ENCODE measurements at places on chromosomes 3 and 15.

- DNase-seq = no peak
Observed at GRCh38 chr15:101110681-101111569, 140.9 kb downstream of the CHSY1 start.

- no peak for DNase-seq
Observed at GRCh38 chr3:11826628-11827265, 19.9 kb downstream of the TAMM41 start.

DNA sequence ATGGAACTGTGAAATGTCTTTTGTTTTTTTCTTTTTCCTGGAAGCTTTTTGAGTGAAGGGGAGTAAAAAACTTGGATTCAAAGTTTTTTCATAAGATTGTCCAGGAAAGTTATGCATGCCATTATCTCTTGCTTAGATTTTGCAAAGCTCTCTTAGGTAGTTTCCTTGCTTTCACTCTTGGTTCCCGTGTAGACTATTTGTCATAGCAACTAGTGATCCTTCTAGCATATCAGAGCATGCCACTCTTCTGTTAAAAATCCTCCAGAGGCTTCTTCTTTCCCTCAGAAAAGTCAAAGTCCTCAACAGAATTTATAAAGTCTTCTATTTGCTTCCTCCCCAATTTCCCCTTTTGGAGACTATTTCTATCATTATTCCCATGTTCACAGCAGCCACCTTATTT, 21.1 kb downstream of the GTF2E1 start:
- DNase-seq = no peak

GRCh38 chr3:155217591-155217990, 75.9 kb downstream of the STRIT1 start:
- DNase-seq = peak; percentile 32

DNA sequence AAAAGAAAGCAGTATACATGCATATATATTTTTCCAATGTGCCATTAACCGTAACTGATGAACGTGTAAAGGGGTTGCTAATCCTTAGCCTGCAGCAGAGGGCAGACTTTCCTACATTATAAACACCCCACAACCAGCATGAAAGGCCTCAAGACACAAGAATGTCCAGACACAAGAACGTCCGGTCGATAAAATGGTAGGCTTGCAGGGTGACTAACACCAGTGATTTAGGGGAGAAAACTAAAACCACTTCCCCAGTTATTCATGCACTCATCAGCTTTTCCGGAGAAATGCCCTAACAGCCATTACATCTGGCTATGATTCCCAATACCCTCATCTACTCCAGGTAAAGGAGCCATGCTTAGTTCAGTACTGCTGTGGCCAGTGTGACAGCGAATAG, 57.4 kb downstream of the LRTM1 start:
- DNase-seq = peak; percentile 97

GRCh38 chr3:115077501-115078250, 69.4 kb downstream of the ZBTB20 start:
- DNase-seq = no peak

- DNase-seq = peak; percentile 99
Observed at GRCh38 chr15:85047271-85047948, 65.8 kb downstream of the PDE8A start.

DNA sequence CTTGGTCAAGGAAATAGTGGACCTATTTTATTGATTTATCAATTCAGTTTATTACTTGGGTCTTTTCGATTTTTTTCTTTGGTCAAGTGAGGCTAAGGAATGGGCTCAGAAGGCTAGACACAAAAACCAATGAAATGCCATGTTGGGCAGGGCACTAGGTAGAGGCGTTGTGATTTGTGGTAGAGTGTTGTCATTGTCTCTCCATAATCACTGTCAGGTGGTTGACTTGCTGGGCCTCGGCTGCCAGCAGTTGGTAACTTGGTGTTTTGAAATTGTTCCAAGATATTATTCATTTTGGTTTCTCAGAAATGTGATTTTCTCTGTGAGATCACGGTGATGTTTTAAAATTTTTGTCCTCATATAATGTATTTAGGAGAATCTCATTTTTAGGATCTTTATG, 173.6 kb downstream of the KLHL25 start:
- DNase-seq = no peak

DNA sequence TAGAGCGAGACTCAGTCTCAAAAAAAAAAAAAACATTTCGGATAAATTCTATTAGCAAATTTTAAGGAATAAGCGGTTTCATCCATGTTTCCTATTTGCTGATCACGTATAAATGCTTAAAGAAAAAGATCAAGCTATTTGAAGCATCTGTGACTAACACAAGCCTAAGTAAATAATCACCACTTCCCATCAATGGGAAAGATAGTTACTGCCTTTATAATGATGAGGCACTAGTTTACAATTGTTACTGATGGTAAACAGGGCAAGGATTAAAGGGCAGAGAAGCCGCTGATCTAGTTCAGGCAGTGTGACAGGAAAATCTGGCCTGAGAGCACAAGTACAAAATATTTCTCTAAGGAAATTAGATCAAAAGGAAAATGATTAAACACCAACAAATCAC, 13.7 kb downstream of the CLPX start:
- DNase-seq = no peak

- no peak for DNase-seq
Observed at GRCh38 chr3:188962253-188963247, 209.2 kb upstream of the TPRG1 start.

GRCh38 chr15:92614301-92614700, 41.3 kb downstream of the FAM174B start:
- no peak for DNase-seq

GRCh38 chr15:29320420-29320819, 50.8 kb upstream of the NSMCE3 start:
- DNase-seq = no peak

DNA sequence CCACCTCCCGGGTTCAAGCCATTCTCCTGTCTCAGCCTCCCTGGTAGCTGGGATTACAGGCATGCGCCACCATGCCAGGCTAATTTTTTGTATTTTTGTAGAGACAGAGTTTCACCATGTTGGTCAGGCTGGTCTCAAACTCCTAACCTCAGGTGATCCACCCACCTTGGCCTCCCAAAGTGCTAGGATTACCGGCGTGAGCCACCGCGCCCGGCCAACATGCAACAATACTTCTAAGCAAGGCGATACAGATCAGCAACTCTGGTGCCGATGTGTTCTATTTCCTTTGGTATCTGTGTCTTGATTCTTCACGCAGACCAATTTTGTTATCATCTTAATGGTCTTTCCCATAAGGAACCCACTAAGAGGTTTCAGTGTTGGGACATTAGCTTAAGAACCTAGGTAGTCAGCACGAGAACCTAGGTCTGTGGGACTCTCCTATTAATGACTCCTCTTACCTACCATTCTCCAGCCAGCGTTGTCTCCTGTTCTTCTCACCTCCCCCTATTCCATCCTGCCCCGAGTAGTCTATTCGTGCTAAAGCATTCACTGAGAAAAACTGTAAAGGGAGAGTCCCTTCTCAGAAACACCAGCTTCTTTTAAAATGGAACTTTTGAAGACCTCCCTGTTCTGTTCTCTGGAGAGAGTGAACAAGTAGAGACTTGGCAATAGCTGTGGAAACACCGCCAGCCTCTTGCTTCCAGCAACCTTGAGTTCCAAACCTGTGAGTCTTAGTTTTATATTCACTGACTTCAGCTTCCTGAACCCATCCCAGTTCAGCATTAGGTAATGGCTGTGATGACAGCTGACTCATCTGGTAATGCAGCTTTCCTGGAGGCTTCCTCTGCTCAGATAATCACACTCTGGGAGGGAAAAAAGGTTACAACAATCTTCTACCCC, 61.2 kb downstream of the TSC22D2 start:
- DNase-seq = peak; percentile 97

DNA sequence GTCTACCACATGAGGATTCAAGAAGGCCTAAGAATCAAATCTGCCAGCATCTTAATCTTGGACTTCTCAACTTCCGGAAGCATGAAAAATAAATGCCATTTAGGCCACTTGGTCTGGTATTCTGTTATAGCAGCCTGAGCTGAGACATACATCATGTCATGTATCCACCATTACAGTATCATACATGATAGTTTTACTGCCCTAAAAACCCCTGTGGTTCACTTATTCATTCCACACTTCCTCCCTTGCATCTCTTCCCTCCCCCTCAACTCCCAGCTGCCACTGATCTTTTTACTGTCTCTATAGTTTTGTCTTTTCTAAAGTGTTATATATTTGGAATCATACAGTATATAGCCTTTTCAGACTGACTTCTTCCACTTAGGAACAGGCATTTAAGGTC, 161.8 kb downstream of the SNRK start:
- DNase-seq = no peak

GRCh38 chr15:93027413-93027812, 61.6 kb downstream of the RGMA start:
- DNase-seq = no peak

GRCh38 chr3:48243886-48244285, 3.0 kb downstream of the ZNF589 start:
- DNase-seq = no peak

DNA sequence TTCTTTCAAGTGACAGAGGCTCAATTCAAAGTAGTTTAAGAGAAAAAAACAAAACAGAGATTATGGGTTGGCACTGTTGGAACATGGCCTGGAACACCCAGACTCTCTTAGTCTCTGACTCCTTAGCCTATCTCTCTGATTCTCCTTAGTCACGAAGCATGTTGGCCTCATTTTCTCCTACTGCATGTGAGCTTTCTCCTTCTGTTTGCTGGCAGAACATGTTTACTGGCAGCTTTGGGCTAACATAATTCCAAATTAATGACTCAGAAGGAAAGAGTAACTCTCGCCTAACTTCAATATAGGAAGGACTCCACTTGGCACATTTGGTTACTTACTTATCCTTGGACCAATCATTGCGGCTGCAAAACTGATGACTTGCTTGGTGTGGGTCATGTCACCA, 21.7 kb upstream of the CCDC39 start:
- no peak for DNase-seq

DNA sequence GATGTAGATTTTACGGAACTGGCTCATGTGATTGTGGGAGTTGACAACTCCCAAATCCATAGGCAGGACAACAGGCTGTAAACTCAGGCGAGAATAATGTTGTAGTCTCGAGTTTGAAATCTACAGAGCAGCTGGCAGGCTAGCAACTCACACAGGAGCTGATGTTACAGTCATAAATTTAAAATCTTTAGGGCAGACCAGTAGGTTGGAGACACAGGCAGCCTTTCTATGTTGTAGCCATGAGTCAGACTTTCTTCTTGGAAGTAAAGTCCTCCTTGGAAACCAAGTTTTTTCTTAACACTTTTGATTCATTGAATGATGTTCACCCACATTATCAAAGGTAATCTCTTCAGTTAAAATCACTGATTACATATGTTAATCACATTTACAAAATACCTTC, 89.1 kb upstream of the ALCAM start:
- DNase-seq = peak; percentile 13

DNA sequence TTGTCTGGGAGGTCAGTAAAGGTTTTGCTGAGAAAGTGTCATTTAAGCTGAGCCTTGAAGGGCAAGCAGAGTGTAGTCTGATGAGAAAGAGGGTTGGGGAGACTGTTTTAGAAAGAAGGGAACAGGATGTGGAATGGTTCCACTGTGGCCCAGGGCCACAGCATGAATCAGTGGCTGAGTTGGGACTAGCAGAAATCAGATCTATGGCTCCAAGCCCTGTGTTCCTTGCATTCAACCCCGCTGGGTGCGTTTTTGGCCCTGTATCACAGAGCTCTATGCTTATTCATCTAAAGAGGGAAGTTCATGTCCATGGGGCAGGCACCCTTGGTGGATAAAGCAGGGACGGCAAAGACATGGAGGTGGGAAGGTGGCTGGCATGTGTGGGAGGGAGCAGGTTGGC, 151.3 kb downstream of the CACNA1D start:
- DNase-seq = no peak

- DNase-seq = peak; percentile 1
Observed at GRCh38 chr3:30970183-30970582, 75.7 kb upstream of the GADL1 start.

GRCh38 chr3:78506061-78506460, 1261.7 kb downstream of the ROBO1 start:
- DNase-seq = peak; percentile 1

DNA sequence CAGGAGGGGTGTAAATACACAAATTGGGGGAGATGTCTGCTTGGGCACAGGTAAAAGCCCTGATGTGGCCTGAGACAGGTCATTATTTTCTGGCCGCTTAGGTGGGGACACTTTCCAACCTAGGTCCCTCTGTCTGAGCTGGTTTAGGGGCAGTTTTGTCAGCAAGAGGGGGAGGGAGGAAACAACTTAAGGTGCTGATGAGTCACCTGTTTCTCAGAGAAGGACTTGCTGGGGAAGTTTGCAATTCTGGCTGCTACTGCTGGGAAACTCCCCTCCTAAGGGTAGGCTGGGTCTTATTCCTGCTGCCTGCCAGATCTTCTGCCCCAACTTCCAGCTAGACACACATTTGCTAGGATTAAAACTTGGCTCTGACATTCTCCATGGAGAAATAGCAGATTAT, 4.8 kb upstream of the RHOV start:
- DNase-seq = peak; percentile 55

GRCh38 chr3:149971403-149972075, 844 bp upstream of the PFN2 start:
- peak; percentile 83 for DNase-seq

- DNase-seq = no peak
Observed at GRCh38 chr3:127210654-127210943, 17.7 kb downstream of the PRR23E start.

DNA sequence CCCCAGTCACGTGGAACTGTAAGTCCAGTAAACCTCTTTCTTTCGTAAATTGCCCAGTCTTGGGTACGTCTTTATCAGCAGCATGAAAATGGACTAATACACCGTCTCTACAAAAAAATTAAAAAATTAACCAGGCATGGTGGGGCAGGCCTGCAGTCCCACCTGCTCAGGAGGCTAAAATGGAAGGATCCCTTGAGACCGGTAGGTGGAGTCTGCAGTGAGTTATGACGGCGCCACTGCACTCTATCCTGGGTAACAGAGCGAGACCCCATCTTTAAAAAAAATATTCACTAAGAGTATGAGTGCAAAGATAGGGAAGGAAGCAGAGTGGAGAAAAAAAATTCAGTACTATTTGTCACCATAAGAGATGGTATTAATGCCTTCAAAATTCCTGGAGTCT, 25.6 kb downstream of the SEC11A start:
- DNase-seq = no peak

GRCh38 chr3:156818273-156818651, 7.9 kb upstream of the LEKR1 start:
- peak; percentile 43 for DNase-seq

DNA sequence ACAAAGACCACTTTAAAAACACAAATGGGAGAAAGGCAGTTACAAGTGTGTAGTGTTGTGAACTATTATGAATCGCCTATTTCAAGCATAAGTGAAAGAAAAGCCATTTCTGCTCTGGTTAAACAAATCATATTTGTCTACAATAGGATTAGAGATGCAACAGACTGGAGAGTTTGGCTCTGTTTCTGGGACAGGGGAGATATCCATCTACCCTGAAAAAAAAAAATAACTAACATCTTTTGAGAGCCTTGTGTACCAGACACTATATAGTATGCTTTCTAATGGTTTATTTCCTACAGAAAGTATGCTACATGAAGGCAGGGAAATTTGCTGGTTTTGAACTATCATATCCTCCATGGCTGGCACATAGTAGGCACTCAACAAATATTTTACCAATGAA, 106.7 kb upstream of the FHIT start:
- DNase-seq = no peak

All from mesenchymal stem cell (in vitro differentiated cells and primary cell).